ENCODE measurements at places on chromosomes 11 and 22. TPM values are rescaled to one million over a fixed set of nuclear protein-coding genes. Genes with fewer than 3 reads are reported as not detected.

STT3A gene
- 594 TPM for total RNA-seq

KLHDC7B gene
- not detected for total RNA-seq

UBASH3B gene
- total RNA-seq = 17.5 TPM

TECTA gene
- total RNA-seq = 0.57 TPM

CHST1 gene
- total RNA-seq = 2.3 TPM

BACE1 gene
- total RNA-seq = 32.6 TPM

TMEM121B gene
- under 0.01 TPM for total RNA-seq

HBG2 gene
- total RNA-seq = not detected

OR52N4 gene
- total RNA-seq = not detected

ZNF195 gene
- total RNA-seq = 12.3 TPM

ZBTB16 gene
- under 0.01 TPM for total RNA-seq

PHLDB1 gene
- total RNA-seq = 79.9 TPM

TMPRSS5 gene
- total RNA-seq = under 0.01 TPM

RAB3IL1 gene
- 14.0 TPM for total RNA-seq

SLC22A8 gene
- not detected for total RNA-seq

OR4C15 gene
- total RNA-seq = not detected

OR51I1 gene
- total RNA-seq = not detected

BTG4 gene
- total RNA-seq = not detected

CASTOR1 gene
- 6.1 TPM for total RNA-seq

ART5 gene
- total RNA-seq = 0.22 TPM

RFPL1 gene
- not detected for total RNA-seq

CASP5 gene
- 1.5 TPM for total RNA-seq

TRIM5 gene
- total RNA-seq = 62.2 TPM

GSTT2B gene
- 12.3 TPM for total RNA-seq

CYP2R1 gene
- total RNA-seq = 6.8 TPM

SELENOH gene
- 79.7 TPM for total RNA-seq

MS4A3 gene
- not detected for total RNA-seq

UBQLNL gene
- total RNA-seq = 0.14 TPM

RGL4 gene
- total RNA-seq = not detected

PANX3 gene
- not detected for total RNA-seq

MS4A14 gene
- not detected for total RNA-seq

CBLIF gene
- not detected for total RNA-seq

GTSE1 gene
- total RNA-seq = 0.66 TPM

MICAL2 gene
- total RNA-seq = 720 TPM

BARX2 gene
- not detected for total RNA-seq

SMIM35 gene
- total RNA-seq = not detected

TMPRSS4 gene
- not detected for total RNA-seq

AASDHPPT gene
- total RNA-seq = 67.0 TPM

MRGPRX3 gene
- total RNA-seq = 0.14 TPM

CAPN1 gene
- total RNA-seq = 242 TPM

MDK gene
- 47.5 TPM for total RNA-seq

TBX1 gene
- total RNA-seq = not detected

ACRV1 gene
- total RNA-seq = not detected

SLC22A24 gene
- total RNA-seq = not detected

All from placental pericyte (primary cell).